ENCODE measurements at places on chromosomes 16 and 17.

- peak; percentile 49 for DNase-seq
Observed at GRCh38 chr16:2500918-2501750, 12.6 kb upstream of the ATP6V0C start.

DNA sequence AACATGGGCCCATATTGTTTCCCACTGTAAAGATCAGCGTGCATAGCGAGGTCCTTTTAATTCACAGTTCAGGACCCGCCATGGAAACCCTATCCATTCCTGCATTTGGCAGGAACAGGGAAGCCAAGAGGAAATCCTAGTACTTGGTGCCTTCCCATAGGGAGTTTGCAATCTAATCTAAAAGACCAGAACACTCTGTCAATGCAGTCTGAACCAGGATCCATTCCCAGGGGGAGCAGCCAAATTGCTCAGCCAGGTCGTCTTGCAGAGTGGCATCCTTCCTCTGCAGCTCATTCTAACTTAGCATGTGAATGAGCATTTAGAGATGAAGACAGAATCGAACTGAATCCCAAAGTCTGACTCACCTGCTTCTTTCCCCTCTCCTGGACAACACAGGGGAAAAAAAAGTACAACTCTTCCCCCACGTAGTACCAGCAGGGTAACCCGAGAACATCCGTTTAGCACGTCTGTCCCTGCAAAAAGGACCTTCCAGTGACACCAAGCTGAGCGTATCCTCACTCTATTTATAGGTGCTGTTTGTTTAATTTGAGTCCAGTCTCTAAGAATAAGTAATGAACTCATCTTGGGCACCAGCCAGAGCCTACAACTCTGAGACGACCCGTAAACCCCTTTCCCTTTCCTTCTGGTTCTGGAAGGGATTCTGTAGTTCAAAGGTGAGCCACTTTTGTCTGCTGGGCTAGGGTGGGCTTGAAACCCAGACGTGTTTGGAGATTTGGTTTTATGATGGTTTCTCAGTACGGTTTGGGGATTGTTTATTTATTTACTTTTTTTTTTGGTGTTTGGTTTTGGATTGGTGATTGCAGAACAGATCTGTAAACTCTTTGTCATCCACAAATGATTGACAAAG, 74.5 kb downstream of the ERCC4 start:
- DNase-seq = no peak

DNA sequence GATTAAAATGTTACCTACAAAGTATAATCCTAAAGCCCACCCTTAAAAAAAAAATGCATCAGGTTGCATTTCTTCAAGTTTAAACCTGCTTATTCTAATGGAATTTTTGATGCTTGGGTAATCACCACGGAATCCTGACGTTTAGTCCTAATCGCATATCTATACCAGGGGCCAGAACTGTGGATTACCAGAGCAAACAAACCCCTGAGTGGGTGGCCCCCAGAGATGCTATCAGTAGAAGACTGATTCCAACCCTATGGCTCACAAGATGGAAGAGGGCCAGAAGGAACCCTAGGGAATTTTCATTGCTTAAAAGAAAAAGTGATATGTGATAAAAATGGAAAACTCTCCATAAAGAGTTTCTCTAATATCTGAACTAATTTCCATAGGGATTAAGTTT, 152.2 kb upstream of the NOG start:
- DNase-seq = no peak

- no peak for DNase-seq
Observed at GRCh38 chr16:12113523-12114345, 137.2 kb downstream of the SNX29 start.

GRCh38 chr16:52805559-52806168, 247.0 kb downstream of the CHD9NB start:
- no peak for DNase-seq

GRCh38 chr17:29043539-29044145, 701 bp downstream of the PIPOX start:
- no peak for DNase-seq

DNA sequence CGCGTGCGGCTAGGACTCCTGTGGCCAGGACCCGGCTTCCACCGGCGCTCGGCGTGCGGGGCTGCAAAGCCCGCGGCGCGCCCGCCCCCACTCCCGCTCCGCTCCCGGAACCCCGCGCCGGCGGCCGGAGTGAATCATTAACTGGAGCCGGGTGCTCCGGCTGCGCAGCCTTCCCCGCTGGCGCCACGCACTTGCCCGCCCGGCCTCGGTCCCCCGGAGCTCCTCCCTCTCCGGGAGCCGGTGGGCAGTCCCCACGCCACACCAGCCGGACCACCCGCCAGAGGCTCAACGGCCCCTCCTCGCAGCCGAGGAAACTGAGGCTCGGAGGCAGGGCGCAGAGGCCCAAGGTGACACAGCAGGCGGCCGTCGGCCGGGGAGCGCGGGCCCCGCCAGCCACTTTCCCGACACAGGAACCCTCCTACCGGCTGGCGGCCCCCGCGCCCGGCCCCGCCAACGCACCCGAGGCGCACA, 580 bp downstream of the BCAR1 start:
- no peak for DNase-seq

- no peak for DNase-seq
Observed at GRCh38 chr17:19317359-19318095, 45.0 kb downstream of the B9D1 start.

GRCh38 chr17:73691321-73691766, 47.1 kb upstream of the SDK2 start:
- no peak for DNase-seq

DNA sequence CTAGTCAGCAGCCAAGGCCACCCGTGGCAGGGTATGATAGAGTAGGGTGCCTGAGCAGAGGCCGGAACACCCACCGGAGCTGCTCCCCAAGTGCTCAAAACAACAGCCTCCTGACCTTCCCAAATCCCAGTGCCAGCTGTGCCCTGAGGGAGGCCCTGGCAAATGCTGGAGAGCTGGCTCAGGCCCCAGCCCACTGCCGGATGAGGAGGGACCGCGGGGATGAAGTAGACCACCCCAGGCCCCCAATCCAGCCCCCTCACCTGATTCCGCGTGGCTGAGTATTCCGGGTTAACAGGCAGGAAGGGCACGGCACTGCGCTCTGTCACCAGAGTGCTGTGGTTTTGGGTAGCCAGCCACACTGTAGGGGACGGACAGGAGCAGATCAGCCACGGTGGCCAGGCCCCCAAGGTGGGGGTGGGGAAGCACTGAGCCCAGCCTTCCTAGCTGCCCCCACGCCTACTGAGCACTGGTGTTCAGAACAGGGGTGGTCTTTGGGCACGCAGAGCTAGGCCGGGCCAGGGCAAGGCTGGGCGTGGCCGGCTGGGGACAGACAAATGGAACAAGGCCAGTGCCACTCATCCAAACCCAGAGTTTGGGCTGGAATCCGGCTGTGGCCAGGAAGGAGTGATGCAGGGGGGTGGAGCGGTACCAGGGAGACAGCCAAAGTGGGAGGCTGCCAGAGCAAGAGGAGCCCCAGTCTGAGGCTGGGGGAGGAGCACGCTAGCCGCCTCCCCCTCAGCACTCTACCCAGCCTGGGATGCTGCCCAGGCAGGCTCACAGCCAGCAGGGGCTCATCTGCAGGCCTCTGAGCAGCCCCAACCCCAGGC, 9.1 kb downstream of the TP53I13 start:
- DNase-seq = no peak

DNA sequence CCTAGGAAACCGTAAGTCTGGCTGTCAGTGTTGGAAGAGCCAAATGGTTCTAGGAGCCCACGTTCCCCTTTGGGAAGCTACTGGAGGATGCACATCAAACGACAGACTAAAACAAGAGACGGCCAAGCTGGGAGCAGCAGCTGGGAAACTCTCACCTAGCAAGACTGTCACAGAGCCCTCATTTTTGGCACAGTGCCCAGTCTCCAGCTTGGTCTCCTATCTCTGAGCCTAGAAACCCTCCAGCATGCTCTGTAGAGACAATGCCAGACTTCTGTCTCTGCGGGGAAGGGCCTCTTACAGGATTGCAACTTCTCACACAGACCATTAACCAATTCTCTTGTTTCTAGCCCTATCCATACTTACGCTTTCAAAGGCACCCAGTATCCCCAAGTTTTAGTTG, 23.5 kb downstream of the GTF3C1 start:
- DNase-seq = no peak

DNA sequence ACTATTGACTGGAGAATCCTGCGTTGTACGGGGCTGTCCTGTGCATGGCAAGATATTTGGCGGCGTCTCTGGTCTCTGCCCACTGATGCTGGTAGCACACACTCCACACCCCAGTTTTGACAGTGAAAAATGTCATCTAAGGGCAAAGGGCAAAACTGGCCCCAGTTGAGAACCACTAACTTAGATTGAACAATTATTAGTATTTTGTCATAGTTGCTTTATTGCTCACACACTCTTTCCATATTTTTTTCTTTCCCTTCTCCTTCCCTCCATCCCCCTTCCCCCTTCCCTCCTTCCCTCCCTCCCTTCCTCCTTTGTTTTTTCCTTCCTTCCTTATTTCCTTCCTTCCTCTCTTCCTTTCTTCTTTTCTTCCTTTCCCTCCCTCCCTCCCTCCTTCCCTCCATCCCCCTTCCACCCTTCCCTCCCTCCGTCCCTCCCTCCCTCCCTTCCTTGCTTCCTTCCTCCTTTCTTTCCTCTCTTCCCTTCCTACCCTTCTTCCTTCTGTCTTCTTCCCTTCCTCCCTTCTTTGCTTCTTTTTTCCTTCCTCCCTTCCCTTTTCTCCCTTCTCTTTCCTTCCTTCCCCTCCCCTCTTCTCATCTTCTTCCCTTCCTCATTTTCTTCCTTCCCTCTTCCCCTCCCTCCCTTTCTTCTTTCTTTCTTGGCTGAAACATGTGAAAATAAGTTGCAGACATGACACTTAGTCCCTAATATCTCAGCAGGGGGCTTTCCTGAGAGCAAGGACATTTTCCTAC, 5.5 kb downstream of the SHISA9 start:
- DNase-seq = no peak

DNA sequence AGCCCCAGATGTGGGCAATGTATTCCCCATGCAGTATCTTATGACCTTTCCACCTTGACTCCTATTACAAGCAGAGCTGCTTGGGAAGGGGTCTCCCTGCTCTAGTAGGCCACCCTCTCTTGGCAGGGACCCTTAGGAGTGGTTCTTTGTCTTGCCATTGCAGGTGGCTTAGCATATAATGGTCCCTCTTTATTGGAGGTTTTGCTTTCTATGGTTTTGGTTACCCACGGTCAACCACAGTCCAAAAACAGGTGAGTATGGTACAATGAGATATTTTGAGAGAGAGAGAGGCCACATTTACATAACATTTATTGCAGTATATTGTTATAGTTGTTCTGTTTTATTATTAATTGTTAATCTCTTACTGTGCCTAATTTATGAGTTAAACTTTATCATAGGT, 472.8 kb upstream of the ASIC2 start:
- no peak for DNase-seq

DNA sequence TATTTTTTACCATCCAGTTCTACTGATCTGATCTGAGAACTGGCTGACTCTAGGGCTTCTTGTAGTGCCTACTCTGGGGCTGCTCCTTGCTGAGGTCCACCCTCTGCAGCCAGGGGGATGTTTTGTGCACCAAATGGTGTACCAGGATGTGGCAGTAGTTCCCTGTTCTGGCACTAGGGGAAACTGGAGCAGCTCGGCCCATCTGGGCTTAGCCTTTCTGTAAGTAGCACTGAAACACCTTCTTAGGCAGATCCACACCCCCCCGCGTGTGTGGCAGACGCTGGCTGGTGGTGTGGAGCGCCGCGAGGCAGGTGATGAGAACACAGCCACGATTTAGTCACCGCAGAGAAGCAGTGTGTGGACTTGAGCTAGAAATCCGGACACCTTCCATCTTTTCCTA, 17.0 kb downstream of the DUSP14 start:
- no peak for DNase-seq

DNA sequence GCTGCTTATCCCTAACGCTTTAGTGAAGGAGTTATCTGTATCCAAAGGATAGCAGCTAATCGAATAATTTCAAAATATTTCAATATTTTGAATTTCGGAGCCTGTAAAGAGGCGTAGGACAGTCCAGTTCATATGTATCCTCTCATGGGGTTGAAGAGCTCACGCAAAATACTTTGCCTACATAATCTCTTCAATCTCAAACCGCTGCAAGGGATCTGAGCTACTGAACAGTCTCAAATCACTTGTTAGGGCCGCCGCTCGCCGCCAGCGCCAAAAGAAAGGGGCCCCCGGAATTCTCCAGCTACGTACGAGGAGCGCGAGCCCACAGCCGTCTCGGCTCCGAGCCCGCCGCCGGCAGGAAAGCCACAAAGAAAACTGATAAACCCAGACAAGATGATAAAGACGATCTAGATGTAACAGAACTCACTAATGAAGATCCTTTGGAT, 601 bp upstream of the RFWD3 start:
- DNase-seq = peak; percentile 3

- DNase-seq = no peak
Observed at GRCh38 chr16:87684106-87684677, 81.6 kb downstream of the KLHDC4 start.

GRCh38 chr16:81661082-81661481, 118.0 kb upstream of the PLCG2 start:
- no peak for DNase-seq

DNA sequence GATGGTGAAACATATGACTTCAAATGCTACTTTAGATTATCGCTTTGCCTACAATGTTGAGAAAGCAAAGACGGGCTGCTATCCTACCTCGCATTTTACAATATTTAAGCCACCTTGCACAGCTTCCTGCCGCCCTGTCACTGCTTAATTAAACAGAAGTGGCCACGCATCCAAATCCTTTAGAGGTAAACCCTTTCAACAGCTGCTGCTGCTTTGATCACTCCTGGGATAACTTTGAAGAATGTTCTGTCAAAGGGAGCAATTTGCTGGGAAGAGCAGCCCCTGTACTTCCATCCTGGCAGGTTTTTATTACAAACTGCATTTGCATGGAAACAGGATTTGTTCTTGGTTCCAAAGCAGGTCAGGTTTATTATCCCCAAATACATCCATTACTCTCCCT, 24.2 kb upstream of the SSTR2 start:
- no peak for DNase-seq

DNA sequence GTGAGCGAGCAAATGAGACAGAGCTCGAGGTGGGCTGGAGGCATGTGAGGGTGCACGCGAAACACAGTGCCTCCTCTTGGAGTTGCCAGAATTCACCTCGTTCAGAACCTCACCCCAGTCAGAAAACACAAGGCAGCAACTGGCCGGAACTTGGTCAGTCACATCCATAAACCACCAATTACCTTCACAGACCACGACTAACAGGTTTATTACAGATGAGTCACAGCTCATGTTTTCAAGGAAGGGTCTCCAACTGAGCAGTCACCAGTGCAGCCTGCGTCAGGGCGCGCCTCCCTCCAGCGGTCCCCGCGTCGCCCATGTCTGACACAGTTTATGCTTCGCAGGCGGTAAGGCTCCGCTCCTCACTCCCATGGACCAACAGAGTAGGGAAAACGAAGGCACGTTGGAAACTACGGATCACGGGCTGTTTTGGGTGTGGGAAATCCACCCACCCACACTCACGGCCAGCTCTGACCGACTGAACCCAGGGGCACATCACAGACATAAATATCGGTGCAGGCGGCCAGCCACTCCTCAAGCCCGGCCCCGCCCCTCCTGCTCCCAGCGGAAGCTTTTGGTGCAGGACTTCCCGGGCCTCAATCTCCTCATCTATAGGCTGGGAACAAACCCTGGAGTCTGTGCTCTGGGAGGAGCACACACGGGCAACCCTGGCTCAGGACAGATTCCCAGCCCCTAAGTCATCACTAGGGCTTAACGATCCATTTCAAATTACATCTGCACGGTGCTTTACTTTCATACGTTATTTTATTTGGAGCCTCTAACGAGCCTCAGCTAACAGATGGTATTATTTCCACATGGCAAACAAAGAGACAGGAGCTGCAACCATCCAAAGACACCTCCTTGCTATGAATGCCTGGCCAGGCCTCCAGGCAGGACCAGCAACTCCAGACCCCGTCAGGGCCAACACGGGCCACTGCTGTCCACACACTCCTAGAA, 126.3 kb downstream of the ZNF778 start:
- DNase-seq = no peak

GRCh38 chr17:46949291-46950174, 26.6 kb downstream of the GOSR2 start:
- no peak for DNase-seq

All from NK-92 treated with Interleukin-12 subunit alpha and Interleukin-12 subunit beta, amount 100 ng/mL, for 24 hours (cell line).